ENCODE measurements at places on chromosomes 3 and 15. TPM values are rescaled to one million over a fixed set of nuclear protein-coding genes. Genes with fewer than 3 reads are reported as not detected.

- DNase-seq = no peak
Observed at GRCh38 chr15:84598250-84598649, 2.6 kb upstream of the ZSCAN2 start.

DNA sequence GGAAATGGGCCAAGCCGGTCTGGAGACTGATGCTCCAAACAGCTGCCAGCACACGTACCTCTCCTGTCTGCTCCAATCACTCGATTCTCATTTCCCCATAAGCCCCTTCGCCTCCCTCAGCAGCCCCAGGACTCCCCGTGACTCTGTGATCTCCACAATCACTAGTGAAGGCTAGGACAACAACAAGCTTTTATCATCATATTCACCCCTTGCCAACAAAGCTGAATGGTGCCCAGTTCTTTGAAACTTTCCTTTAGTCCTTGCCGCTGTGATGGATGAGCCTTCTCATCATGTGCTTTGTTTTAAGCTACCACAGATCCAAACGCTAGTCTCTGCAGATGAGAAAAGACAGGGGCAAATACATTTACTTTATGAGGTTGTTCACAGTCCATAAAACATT, 242.0 kb downstream of the SV2B start:
- no peak for DNase-seq

- no peak for DNase-seq
Observed at GRCh38 chr15:62128916-62129315, 36.2 kb downstream of the C2CD4B start.

- DNase-seq = no peak
Observed at GRCh38 chr3:193124861-193125260, 116.2 kb upstream of the PLAAT1 start.

- DNase-seq = no peak
Observed at GRCh38 chr3:188133646-188134045, 20.3 kb upstream of the LPP start.

DNA sequence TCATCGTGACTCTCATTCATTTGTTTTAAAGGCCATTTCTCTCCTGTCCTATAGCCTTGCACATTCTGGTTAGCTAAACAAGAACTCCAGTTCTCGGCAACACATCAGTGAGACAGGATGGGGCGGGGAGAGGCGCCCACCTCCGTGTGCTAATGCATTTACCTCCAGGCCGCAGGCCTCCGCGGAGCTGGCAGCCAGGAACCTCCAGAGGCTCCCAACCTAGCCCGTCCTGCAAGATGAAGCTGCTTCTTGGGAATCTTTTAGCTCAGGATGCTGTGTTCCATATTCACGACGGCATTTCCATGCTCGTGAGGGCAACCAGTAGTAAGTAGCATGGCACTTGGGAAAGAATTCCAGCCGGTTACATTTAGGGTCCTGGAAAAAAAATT, 47.9 kb downstream of the RGMA start:
- DNase-seq = no peak

Gene PRKAR2A
- total RNA-seq = 62.1 TPM

Gene FBXW12
- total RNA-seq = not detected

Gene DNAJC13
- 41.7 TPM for total RNA-seq

Gene FETUB
- total RNA-seq = not detected

Gene SRGAP3
- 1.1 TPM for total RNA-seq

Gene APBA2
- total RNA-seq = 18.0 TPM
